ENCODE measurements at places on chromosomes 12 and 14. TPM values are rescaled to one million over a fixed set of nuclear protein-coding genes. Genes with fewer than 3 reads are reported as not detected.

DNA sequence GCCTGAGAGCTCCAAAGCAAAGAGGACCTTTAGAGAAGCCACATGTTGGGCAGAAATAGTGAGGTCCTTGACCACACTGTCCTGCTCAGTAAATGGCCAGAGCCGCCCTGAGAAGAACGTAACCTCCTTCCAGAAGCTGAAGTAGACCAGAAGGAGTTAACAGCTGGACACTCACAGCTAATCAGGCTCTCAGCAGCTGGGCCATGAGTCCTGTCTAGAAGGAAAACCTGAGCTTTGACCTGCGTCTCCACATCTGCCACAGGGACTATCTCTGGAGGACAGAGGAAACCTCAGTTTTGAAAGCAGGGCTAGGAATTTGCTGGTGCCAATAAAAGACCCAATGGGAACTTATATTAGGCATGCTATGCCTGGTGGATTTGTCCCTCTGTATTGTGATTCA, 12.3 kb upstream of the DHRS4 start:
- DNase-seq, result no peak

DNA sequence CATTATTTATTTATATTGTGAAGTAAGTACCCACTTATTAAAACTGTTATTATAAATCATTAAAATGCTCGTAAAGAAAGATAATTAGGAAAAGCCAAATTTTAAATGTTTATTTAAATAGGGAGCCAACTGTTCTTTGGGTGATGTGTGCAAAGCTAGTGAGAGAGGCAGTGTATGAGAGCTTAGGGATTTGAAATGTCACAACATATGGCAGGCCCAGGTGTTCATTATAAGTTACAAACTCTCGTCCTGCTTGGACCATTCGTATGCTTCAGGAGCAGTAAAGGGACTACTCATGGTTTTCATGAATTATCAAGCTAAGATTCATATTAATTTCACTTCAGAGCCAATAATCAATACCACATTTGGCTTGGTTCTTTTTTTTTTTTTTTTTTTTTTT, 154.5 kb downstream of the TGFB3 start:
- DNase-seq, result no peak

HPD gene
- 3.2 TPM for polyA plus RNA-seq

DPY19L2 gene
- polyA plus RNA-seq, result 83.7 TPM

DNA sequence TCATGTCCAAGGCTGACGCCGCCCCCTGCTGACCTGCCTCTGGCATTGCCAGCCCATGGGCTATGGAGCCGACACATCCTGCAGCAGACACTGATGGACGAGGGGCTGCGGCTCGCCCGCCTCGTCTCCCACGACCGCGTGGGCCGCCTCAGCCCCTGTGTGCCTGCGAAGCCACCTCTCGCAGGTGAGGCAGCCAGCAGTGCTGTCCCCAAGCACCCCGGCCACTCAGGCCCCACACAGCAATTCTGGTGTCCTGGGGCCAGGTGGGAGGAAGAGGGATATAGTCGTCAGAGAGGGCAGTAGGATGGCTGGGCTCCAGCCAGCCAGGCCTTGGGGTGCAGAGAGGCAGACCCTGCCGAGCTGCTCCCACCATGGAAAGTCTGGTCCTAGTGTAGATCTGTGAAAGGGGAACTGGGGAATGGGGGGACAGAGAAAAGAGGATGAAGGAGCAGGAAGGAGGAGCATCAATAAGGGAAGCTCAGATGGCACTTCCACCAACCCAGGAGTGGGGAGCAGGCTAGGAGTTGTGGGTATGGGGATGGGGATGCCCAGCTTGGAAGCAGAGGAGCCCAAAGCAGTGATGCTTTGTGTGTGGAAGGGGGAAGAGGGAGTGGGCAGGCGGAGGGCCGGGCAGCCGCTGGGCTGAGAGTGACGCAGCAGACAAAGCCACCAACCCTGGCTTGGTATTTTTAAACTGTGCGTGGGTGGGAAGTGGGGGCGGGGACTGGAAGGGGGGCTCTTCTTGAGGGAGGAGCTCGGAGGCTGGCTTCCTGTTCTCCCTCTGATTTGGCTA, 4.7 kb downstream of the NAB2 start:
- DNase-seq, result peak; percentile 72

NELL2 gene
- polyA plus RNA-seq, result 18.7 TPM
